ENCODE measurements at places on chromosomes 6 and 20. TPM values are rescaled to one million over a fixed set of nuclear protein-coding genes. Genes with fewer than 3 reads are reported as not detected.

The MEI4 gene
- not detected for total RNA-seq

The PSMA7 gene
- total RNA-seq: 541 TPM

The TRIM31 gene
- 2.1 TPM for total RNA-seq

The OXT gene
- total RNA-seq: not detected

The DCBLD1 gene
- 34.2 TPM for total RNA-seq

The SYNGAP1 gene
- 4.1 TPM for total RNA-seq

The CST5 gene
- not detected for total RNA-seq

The CASS4 gene
- 0.09 TPM for total RNA-seq

Data from A549 treated with CpdA at 1 μM for 4 hours (cell line).